Left renal pelvis (tissue), 4 donors: ENCODE measurements at places on chromosomes 12 and 14.

DNA sequence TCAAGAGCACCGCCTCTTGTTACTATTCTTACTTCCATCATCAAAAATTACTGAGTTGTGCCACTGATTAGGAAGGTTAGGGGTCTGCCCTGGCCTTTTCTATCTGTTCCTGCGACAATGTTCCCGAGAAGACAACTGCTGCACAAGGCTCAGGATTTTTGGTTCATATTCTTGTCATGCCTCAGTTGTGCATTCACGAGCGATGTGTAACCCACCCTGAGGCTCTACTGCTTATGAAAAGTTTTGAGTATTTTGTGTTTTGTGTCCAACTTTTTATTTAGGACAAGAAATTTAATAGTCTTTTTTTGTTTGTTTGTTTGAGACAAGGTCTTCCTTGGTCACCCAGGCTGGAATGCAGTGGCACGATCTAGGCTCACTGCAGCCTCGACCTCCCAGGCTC is 23.1 kb upstream of the LGALS3 start:
- DNase-seq, result no peak

- no peak for DNase-seq
These were observed 166.4 kb downstream of the AEBP2 start for GRCh38 chr12:19605720-19606119.

- DNase-seq, result no peak
These were observed 703.5 kb upstream of the TBX3 start for GRCh38 chr12:115387467-115387901.

GRCh38 chr14:24508155-24508840 is at the start of gene CMA1:
TSS of gene CMA1 (minus strand) at chr14:24508265. CDS start at chr14:24508235, 30 bp downstream.
- DNase-seq, result no peak

- DNase-seq, result no peak
These were observed 72.2 kb downstream of the ST8SIA1 start for GRCh38 chr12:22262309-22262708.

- DNase-seq, result no peak
These were observed 77.8 kb downstream of the CCDC88C start for GRCh38 chr14:91339671-91340369.
